ENCODE measurements at places on chromosomes 3 and 15.

GRCh38 chr15:48414015-48414414 lies 82.8 kb downstream of the DUT start:
- no peak for DNase-seq

DNA sequence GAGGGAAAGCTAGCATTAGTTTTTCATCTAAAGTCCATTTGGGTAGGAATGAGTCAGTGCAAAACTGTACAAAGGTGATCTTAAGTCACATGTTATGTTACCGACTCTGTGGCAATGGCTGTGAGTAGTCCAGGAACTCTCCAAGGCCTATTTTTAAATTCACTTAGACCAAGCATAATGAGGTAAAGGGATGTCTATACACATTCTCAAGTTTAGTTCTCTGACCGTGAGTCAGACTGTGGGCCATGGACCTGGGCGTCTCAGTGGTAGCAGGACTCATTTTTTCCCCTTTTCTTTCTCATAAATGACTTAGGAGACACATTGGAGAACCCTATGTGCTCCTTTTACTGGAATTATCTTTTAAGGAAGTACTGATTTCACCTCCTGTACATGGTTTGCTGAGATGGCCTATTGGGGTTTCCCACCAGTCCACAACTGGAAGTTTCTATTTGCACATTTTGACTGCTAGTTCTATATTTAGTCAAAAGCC lies 488.7 kb upstream of the TPRG1 start:
- no peak for DNase-seq

DNA sequence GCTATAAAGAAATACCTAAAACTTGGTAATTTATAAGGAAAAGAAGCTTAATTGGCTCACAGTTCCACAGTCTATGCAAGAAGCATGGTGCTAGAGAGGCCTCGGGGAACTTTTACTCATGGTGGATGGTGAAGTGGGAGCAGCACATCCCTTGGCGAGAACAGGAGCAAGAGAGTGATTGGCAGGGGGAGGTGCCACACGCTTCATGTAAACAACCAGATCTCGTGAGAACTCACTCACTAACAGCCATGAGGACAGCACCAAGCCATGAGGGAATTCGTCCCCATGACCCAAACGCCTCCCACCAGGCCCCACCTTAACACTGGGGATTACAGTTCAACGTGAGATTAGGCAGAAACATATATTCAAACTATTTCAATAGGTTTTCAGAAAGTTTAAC lies 28.0 kb downstream of the GABRB3 start:
- DNase-seq, result no peak

GRCh38 chr3:45498532-45498931 lies 96.0 kb upstream of the LIMD1 start:
- DNase-seq, result no peak

DNA sequence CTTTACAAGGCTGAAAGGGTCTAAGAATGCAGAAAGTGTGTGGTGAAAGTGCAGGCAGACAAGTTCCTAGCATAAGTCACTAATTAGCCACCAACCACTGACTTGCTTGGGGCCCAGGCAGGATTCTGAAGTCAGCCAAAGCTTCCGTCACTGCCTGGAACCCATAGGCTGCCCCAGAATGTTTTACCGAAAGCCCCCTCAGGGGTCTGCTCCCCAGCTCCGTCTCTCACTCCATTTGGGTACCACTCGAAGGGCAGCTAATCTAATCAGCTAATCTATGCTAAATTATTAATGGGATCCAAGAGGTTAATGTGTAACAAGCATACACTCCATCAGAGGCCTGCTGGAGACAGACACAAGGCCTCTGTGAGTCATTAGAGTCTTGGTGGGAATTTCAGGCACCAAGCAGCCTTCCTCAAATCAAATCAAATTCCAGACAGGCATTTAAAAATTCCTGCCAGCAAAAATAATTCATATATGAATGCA lies 13.2 kb downstream of the ADAMTS9 start:
- DNase-seq, result no peak

- no peak for DNase-seq
Measured at GRCh38 chr3:37905987-37906674, 44.5 kb downstream of the CTDSPL start.

All from T-helper 2 cell (primary cell).